NCI-H1105 (cell line): ENCODE measurements at places on chromosomes 16 and 17.
A peak's percentile ranks its signal among the peaks of the same experiment; 100 is the strongest.

DNA sequence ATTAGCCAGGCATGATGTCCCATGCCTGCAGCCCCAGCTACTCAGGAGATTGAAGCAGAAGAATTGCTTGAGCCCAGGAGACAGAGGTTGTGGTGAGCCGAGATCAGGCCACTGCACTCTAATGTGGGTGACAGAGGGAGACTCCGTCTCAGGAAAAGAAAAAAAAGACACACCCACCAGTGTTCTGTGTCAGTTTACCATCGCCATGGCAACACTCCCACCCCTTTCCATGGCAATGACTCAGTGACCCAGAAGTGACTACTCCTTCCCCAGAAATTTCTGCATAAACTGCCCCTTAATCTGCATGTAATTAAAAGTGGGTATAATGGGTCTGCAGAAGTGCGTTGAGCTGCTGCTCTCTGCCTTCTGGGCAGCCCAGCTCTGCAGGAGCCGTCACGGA, 4.0 kb upstream of the ZC3H18 start:
- DNase-seq = no peak

- DNase-seq = no peak
These were observed 42.9 kb upstream of the IRF8 start for GRCh38 chr16:85856079-85856478.

DNA sequence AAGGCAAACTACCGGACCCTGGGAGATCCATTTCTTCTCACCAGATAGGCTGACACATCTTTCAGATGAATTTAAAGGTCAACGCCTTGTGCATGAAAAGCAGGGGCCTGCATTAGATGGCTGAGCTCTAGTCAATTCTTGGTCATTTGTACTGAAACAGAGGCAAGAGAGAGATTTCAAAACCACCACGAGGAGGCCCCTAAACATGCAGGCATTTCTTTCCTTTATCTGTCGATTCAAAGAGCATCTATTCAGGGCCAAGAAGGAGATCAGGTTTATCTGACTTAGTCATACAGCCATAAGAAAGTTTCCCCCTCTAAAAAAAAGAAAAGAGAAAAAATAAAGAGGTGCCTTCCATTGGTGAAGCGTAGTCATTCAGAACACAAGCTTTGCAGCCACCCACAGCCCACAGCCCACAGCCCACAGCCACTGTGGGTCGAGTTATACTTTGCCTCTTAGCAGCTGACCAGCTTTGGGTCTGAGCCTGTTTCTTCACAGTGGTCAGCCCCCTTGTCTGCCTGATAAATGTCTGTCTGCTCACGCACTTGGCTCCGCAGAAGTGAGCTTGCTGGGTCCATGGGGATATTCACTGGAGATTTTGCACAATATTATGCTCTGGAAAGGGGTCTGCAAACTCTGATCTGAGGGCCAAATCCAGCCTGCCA, 207.5 kb downstream of the CDH13 start:
- DNase-seq = no peak

- peak; percentile 91 for DNase-seq
These were observed at the start of gene TMEM170A for GRCh38 chr16:75464122-75464918. Gene TMEM170A (minus strand): TSS chr16:75464689. CDS start chr16:75464600, 89 bp downstream.

DNA sequence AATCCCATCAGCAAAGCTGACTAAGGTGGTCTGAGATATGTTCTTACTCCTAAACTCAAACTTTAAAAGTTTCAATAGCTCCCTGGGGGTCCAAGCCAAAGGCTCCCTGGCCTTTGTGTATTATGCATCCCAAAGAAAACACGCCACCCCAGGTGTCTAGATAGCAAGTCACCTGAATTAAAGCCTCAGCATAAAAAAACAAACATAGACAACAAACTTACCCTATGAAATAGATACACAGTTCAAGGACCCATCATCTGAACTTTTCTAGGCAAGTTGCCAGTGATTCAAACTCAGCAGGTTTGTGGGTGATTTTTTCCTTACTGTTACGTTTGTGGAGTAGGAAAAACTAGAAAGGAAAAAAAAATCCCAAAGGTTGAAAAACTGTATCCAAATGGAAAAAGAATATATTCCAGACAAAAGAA, 12.5 kb downstream of the CMTM3 start:
- no peak for DNase-seq

DNA sequence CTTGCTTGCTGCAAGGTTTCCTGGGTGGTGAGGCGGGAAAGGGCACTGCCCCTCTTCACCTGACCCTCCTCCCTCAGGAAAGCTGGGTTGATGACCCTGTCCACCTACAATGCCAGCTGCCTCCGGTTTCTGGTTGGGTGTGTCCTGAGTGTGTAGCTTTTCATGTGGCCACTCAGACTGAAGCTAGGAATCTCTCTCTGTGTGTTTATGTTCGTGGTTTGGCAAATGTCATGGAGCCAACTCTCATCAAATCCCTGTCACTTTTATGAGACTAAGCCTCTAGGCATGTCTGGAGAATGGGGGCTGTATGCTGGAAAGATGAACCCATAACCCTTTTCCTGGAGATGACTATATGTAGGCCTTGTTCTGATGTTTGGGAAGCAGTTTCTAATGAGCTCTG, 17.1 kb downstream of the PLEKHG4 start:
- no peak for DNase-seq

DNA sequence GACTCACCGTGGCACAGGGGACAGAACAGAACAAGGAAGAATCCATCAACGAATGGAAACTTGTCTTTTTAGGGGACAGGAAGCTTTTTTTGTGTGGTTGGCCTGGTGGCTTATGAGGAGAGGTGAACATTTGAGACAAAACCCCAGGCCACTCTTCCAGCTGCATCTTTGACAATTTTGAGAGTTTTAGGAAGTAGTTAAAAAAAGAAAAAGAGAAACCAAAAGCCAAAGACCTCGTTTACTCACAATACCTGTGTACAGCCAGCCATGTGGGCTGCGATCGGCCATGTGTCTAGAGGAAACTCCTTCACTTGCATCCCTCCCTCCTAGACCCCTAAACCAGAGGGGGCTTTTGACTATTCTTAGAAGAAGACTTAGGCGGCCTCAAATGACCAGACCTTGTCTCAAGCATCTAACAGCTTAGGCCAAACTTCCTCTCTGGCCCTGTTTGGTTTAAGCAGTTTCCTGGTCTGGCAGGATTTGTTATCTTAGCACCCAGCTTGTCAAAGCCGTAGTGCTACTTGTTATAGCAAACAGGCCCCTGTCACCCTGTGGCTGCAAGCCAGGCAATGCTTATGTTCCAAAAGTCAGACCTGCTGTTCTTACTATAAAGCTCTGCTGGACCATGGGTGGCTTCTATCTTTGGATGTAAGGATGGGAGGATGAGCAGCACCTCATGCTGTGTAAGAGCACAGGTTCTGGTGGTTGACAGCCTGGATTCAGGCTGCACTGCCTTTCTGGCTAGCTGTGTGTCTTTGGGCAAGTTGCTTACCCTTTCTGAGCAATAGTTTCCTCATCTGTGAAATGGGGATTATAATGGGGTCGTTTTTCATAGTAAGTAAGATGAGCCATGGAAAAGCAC, 17.7 kb downstream of the KSR1 start:
- no peak for DNase-seq

DNA sequence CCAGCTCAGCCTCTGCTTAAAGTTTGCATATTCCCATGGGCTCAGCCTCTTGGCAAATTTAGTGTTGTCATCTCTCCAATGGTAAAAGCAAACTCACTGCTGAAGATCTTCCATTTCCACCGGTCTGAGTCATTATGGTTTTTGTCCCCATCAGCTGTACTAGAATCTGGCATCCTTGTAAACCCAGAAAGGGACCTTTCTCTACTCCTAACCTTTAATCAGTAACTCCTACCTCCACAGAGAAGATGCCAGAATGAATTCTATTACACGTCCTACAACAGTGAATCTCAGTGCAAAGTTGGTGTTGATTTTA, 45.8 kb downstream of the ZNF652 start:
- DNase-seq = no peak
